ENCODE measurements at places on chromosomes 6 and 20.

DNA sequence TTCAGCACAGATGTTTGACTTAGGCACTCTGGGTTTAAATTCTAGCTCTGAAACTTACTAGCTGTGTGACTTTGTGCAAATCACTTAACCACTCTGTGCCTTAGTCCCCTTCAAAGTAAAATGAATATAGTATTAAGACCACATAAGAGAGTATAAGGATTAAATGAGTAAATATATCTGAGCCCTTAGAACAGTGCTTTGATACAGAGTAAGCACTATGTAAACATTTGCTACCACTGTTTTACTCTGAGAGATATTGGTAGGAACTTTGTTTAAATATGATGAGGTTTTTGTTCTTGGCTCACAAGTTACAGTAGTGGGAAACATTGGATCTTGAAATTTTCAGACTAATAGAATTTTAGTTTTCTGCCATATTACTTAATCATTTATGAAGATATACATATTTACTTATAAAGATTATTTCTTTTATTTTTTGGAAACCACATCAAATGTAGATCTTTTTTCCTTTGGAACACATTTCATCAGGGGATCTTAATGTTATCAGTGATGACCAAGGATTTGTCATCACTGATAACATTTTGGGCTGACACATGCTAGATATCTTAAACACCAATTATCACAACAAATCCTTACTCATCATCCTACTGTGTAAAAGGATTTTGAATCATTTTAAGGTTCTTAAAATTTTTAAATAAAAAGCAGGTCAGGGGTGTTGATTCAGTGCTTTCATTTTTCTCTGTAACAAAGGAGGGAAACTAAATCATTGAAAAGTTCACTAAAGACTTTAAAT lies 226.2 kb downstream of the EYA4 start:
- DNase-seq: no peak

- no peak for DNase-seq
These were observed 18.1 kb downstream of the ACSS1 start for GRCh38 chr20:25039697-25040437.

DNA sequence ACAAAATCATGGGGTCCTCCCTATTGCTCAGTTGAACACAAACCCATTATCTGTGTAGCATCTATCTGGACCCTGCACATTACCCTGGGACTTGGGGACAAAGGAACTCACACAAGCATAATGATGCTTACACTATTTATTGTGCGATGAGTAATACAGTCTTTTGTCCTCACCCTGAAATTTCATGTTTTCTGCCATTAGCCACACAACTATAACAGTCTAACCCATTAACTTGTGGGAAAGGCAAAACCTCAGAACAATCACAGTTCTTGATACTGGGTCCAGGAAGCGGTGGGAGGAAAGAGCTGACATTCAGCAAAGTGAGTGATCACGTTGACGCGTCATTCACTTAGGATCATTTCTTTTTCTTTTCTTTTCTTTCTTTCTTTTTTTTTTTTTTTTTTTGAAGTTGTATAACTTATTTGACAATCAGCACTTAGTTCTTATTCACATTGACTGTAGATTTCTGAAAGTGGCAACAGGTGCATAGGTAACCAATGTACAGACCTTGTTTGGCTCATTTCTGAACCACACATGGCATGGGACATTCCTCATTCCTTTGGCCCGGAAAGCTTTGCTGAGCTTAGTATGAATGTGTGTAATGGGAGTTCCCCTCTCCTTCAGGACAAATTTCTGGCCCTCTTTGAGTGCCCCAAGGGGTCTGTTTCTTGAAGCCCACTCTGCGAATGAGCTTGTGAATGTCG lies 94.8 kb upstream of the CNKSR3 start:
- no peak for DNase-seq

DNA sequence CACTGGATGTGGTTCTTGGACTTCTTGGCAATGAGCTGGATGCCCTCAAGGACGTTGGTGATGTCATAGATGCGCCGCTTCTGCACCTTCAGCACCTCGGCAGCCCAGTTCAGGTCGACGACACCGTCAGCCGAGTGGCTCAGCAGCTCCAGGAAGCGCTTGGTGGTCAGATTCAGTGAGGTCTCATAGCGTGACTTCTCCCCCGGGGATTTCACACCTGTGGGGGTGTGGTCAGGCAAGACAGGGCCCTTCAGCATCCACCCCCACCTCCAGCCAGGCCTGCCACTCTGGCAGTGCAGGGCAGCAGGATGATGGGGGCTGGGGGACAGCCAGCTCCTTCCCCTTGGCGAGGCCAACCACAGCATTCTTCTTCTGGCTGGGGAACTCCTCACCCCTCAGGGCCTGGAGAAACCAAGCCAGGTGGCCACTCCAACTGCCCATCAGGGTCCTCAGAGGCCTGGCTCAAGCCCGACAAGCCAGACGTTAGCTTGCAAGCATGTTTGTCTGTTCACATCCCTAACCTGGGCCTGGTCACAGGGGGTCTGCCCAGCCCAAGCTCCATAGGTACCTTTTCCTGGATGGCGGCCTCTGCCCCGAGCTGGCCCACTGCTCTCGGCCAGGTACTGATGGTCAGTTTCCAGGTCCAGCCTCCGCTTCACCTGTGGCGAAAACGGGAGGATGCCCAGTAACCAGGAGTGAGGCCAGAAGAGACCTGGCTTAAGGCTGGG lies 5.7 kb upstream of the NECAB3 start:
- no peak for DNase-seq

- no peak for DNase-seq
These were observed 44.1 kb downstream of the NKX2-4 start for GRCh38 chr20:21353236-21353635.

DNA sequence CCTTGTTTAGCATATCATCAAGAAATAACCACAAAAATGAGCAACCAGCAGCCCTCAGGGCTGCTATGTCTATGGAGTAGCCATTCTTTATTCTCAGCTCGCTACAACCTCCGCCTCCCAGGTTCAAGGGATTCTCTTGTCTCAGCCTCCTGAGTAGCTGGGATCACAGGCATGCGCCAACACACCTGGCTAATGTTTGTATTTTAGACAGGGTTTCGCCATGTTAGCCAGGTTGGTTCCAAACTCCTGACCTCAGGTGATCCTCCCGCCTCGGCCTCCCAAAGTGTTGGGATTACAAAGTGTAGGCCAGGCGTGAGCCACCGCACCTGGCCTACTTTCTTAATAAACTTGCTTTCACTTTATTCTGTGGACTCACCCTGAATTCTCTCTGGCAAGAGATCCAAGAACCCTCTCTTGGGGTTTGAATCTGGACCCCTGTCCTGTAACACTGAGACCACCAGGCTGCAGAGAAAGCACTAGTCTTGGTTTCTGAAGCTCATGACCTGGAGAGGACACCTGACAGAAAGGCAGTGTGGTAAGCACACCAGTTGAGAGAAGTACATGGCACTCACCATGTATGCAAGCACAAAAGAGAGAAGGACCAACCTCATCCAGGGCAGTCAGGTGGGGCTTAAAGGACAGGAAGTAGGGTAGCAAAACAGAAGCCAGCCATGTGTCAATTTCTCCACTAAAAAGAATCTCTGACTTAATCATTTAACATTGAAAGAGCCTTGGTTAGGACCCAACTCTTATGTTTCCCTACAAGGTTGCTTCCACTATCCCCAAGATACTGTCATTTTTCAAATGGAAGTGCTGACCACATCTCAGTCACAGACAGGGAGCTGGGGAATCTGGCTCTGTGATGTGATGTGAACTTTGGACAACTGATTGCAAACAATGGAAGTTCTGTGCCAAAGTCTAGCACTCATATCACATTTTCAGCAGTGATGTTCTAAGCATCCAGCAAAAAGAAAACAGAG lies 97.4 kb upstream of the DST start:
- DNase-seq: no peak
